ENCODE measurements at places on chromosomes 7 and 10.

GRCh38 chr10:98852686-98853085 lies 383.0 kb downstream of the HPSE2 start:
- DNase-seq: no peak

- no peak for DNase-seq
Observed at GRCh38 chr10:133444342-133445267, 9.1 kb upstream of the SCART1 start.

DNA sequence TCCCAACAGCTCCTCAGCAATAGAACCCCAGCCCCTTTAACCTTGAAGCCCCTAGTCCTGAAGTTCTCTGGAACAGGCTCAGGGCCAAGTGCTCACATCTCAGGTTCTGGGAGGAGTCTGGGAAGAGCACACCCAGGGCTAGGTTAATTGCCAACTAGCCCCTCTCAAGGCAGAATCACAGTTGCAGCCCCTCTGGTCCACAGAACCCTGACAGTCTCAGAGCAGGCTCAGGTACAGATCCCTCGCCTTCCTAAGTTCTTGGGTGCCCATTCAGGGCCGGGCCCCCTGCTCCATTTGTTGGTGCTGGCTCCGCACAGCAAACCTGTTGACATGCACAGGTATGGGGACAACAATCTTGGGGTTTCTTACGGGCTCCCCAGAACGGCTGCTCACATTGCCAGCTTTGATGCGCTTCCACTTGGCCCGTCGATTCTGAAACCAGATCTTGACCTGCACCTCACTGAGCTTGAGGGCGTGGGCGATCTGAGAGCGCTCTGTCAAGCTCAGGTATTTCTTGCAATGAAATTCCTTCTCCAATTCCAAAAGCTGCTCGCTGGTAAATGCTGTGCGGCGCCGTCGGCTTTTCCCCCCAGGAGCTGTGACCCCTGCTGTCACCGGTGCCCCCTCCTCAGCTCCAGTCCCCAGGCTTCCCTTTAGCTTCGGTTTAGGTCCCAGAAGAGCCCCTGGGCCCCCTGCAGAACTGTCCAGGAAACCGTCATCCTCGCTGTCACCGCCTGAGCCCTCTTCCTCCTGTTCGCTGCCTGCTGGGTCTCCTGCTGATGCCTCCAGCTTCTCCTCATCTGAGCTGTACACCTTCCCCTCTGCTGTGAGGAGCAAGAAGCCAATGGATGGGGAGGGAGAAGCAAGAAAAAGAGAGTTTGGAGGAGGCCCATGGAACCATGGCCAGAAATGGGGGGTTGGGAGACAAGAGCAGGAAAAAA lies 18.9 kb downstream of the GBX1 start:
- DNase-seq: no peak

- DNase-seq: no peak
Observed at GRCh38 chr10:126230587-126230986, 157.7 kb downstream of the ADAM12 start.

Data from stimulated activated CD8-positive, alpha-beta memory T cell treated with anti-CD3 and anti-CD28 coated beads, Interleukin-2, amount 100 ng/mL, for 1 hour (primary cell).